Stimulated activated CD4-positive, alpha-beta T cell treated with anti-CD3 and anti-CD28 coated beads, Interleukin-1b, Interleukin-23, amount 100 ng/mL, for 24 hours (primary cell): ENCODE measurements at places on chromosomes 5 and 9.

DNA sequence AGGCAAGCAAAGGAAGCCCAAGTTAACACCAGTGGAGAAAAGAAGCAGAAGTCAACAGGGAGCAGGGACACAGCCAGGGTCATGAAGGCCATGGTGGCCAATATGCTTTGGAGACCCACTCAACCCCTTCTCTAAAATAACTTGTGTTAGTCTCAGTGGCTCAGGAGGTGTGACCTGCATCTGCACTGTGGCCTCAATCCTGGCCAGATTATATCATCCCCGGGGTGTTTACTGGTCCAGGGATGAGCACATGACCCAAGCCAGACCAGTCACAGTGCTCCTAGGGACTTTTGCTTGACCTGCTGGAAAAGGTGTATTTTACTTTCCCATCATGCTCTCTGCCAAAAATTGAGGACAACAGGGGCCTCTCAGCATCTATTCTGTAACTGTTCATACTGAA is 105.2 kb downstream of the DPYSL3 start:
- no peak for DNase-seq

DNA sequence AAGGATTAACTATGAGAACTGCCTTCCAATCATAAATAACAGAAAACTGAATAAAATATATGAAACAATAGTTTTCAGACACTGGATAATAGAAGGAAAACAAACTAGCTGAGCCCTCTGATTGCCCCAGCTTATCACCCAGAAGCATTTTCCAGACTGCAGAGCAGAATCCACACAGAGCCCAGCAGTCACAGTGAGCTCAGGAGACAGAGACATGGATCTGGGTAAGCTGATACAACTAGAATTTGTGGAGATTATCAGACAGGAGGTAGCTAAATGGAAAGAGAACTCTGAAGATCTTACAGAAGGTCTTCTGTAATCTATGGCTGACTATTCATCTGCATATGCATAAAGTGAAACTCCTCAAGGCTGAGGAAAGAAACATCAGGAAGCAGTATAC is 128.8 kb downstream of the NR2F1-AS1 start:
- no peak for DNase-seq

DNA sequence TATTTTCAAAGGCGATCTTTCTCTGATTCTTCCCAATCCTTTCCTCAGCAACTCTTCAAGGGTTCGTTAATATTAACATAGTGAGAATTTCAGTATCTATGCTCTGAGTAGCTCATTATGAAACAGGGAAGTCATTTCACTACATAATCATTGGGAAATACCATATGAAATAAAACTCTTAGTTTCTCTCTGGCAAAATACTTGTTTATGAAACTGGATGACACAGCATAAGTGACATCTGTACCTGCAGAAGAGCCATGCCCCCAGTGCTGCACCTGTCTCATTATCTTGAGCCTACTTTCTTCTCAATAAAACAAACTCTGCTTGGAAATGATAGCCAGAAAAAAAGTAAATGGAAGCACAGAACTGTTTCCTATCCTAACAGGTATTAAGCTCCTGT is 33.8 kb upstream of the OTULIN start:
- no peak for DNase-seq

- no peak for DNase-seq
Measured at GRCh38 chr9:115849679-115850412, 303.7 kb upstream of the PAPPA start.
